ENCODE measurements at places on chromosomes 16 and 17.

- no peak for DNase-seq
Observed at GRCh38 chr17:67021743-67022450, 22.5 kb upstream of the CACNG1 start.

DNA sequence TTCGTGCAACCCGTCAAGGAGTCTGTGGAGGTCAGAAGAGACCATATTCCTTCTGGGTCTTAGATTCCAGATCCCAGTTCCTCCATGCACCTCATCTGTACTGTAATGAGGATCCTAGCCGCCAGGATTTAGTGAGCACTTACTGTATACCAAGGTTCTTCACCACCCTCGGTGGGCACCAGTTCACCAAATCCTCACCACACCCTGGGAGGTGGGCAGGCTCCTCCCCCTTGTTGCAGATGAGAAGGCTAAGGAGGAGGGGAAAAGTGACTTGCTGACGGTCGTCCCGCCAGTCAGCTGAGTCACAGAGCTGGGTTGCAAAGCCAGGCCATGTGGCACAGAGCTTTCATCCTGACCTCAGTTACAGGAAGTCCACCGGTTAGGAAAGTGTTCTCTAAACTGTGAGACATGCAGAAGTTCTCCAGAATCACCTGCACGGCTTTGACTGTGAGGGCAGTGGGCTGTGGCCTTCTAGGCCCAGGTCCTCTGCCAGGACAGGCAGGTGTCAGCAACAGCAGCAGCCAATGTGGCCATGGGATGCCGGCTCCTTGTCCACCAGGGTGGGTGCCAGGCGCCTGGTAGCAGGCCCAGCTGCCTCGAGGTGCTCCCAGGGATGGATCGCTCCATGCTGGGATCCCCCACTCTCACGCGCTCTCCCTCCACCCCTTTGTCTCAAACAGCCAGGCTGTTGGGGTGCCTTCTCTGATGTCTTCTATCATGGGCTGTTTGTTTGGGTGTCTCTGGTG, 240.3 kb upstream of the GSE1 start:
- no peak for DNase-seq

GRCh38 chr17:17328251-17328650, 25.1 kb downstream of the NT5M start:
- no peak for DNase-seq

DNA sequence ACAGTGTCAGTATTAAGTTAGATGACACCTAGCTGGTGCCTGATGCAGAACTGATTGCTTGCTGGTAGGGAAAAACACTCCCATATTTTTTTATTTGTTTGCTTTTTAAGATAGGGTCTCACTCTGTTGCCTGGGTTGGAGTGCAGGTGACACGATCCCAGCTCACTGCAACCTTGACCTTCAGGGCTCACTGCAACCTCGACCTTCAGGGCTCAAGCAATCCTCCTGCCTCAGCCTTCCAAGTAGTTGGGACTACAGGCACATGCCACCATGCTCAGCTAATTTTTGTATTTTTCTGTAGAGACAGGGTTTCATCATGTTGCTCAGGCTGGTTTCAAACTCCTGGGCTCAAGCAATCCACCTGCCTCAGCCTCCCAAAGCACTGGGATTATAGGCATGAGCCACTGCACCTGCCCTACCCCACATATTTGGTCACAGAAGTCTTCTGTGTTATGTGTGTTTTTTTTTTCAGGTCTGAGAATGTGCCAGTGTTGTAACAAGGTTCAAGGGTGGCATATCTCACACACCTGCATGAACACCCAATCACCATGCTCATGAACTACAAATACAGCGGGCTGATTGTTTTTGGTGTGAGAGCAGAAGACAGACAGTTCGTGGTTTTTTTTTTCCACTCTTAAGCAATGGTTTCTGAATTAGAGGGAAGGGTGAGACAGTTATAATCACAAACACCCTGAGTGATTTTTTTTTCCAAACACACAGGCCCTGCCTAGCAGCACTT, 22.8 kb downstream of the SPAG9 start:
- DNase-seq, result no peak

- DNase-seq, result no peak
Observed at GRCh38 chr17:66677201-66677981, 157.5 kb upstream of the CACNG5 start.

- DNase-seq, result no peak
Observed at GRCh38 chr17:40312131-40312731, 3.3 kb downstream of the RARA start.

DNA sequence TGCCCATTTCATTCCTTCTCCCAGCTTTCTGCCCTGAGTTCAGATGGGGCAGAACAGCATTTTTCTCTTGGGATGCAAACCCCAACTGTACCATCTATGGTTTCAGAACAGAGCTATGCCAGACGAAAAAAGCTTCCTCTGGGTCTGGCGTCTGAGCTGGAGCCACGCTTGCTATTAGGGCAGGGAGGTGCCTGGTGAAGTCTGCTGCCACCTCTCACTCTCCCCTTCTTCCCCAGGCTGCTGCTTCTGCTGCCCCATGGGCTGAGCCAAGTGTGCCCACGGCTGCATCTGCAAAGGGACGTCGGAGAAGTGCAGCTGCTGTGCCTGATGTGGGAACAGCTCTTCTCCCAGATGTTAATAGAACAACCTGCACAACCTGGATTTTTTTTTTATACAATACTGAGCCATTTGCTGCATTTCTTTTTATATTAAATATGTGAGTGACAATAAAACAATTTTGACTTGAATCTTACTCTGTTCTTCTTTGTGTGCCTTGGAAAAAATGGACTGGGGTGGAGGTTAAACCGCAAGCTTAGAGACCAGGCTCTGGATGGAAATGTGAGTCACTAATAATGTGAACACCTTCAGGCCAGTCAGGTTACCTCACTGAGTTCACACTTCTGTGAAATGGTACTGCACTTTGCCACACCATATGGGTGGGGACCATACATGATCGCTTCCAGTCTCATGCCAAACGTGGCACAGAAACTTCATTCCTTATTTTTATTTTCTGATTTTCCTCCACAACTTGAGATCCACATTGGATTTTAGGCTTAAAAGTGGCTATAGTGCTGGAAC, 1.7 kb upstream of the MT1A start:
- DNase-seq, result no peak

DNA sequence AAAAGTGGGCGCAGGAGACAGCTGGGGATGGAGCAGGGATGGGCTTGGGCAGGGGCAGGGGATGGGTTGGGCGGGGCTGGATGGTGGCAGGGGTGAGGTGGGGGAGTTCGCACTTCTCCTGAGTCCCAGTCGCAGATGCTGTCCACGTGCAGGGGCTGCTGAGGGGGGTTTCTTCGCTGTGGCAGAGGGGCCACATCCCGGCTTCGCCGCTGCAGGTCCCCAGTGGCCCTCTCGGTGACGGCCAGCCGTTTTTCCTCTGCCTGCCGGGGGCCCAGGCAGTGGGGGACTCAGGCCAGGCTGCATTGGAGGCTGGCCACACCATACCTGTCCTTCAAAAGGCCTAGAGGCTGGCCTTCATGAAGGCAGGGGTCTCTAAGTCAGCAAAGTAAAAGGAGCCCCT, 8.3 kb downstream of the EVPL start:
- no peak for DNase-seq

DNA sequence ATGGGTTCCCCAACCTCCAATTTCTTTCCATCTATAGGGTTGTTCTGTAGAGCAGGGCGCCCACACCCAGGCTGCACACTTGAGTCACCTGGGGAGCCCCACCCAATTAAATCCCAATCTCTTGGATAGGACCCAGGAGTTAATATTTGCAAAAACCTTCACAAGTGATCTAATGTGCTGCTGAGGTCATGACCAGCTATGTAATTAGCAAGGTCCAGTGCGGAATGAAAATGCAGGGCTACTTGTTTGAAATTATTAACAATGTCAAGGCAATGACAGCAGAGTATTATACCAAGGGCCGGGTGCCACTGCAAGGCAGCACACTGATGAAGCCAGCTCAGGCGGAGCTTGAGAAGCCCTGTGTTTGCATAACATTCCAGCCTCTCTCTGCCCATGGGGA, 302.7 kb downstream of the MAF start:
- DNase-seq, result no peak

GRCh38 chr17:38556239-38556638, 49.5 kb downstream of the SRCIN1 start:
- DNase-seq, result no peak

- no peak for DNase-seq
Observed at GRCh38 chr17:63042256-63042812, 76.3 kb downstream of the TANC2 start.

DNA sequence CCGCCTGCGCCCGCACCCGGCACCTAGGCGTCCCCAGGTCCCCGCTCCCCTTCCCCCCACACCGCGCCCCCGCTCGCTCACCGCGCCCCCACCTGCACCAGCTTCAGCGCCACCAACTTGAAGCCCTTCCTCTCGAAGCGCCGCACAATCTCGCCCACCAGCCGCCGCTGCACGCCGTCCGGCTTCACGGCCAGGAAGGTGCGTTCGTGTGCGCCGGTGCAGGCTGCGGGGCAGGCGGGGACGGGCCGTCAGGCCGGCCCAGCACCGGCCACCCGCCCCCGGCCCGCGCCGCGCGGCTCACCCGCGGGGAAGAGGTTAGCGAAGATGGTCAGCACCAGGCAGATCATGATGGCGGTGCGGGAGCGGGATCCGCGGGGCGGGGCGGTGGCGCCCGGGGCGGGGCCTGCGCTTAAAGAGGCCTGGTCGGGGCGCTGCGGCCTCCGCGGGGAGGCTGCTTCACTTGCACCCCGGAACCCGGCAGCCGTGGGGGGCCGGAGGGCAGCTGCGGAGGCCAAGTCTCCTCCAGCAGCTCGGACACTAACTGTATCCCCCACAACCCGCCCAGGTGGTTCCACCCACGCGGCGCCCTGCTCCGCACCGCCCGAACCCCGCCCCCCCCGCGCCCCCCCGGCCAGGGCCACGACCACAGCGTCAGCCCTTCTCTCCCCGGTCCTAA, at the start of gene NME3:
Gene NME3, minus strand, starts transcription at position 356 of the 676 bp plus-strand sequence. Its CDS starts 9 bp downstream, at position 347.
- DNase-seq, result peak; percentile 88

- DNase-seq, result no peak
Observed at GRCh38 chr17:13563866-13564265, 37.9 kb downstream of the HS3ST3A1 start.

GRCh38 chr17:7589204-7589868, 558 bp downstream of the SOX15 start:
- DNase-seq, result peak; percentile 85

DNA sequence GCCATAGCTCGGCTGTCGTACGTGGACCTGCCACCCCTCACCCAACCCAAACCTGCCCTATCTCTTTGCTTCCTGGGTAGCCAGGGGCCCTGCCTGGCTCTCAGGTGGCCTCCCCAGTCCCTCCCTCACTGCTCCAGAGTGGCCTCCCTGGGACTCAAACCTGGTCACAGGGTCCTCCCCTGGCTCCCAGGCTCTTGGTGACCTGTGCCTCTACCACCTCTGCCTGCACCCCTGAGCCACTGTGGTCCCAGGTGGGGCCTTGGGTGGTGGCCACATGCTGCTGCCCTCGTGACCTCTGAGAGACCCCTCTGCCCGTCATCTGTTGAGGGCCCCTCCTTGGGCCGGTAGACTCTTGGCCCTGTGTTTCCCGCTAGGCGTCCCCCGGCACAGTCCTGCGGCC, 64.6 kb upstream of the PVALEF start:
- no peak for DNase-seq

- no peak for DNase-seq
Observed at GRCh38 chr16:16037521-16037920, 88.1 kb downstream of the ABCC1 start.

DNA sequence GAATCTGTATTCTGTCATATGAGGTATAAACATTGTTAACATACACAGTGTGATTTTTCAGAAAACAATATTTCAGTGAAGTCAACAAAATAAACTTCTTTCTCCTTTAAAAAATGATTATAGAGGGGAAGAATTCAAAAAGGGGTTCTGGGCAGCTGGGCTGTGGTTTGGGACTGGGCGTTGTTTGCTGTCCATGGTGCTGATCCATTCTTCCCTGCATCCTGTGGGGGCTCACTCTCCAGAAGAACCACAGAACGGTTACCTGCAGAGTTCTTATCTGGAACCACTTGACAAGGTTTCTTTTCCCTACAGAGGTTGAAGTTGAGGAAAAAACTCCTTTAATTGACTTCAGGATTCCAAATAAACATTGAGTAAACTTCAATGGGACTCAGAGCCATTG, 1091.0 kb downstream of the CDH8 start:
- DNase-seq, result no peak

GRCh38 chr16:54647725-54648221, 282.9 kb upstream of the IRX5 start:
- DNase-seq, result no peak

DNA sequence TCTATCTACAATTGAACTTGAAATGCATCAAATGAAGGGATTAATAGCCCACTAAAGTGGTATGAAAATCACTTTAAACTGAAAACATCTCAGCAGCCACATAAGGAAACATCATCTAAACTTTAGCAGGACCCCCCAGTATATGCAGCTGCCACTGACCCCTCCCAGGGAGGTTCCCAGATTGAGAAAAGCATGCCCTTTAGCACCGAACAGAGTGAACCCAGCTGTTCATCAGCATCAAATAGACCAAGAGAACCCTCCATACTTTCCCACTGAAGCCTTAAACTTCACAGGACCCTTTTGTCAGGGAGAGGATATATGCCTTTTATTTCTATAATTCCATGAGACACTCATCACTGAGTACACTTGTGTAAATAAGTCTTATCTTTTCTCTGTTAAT, 44.6 kb downstream of the MYH10 start:
- DNase-seq, result no peak

All from GM10248 (cell line).